Activated naive CD4-positive, alpha-beta T cell treated with anti-CD3 and anti-CD28 coated beads for 36 hours (primary cell): ENCODE measurements at places on chromosomes 11 and 22. TPM values are rescaled to one million over a fixed set of nuclear protein-coding genes. Genes with fewer than 3 reads are reported as not detected.

Gene TSSK2
- not detected for total RNA-seq

Gene MUC6
- not detected for total RNA-seq

Gene DDI1
- total RNA-seq = not detected

Gene PRDM11
- 1.3 TPM for total RNA-seq

Gene TIGD3
- total RNA-seq = 0.32 TPM

Gene LRP4
- 0.52 TPM for total RNA-seq

Gene RFPL3
- total RNA-seq = not detected

Gene MS4A15
- total RNA-seq = not detected

Gene CRYBB3
- total RNA-seq = not detected

- DNase-seq = no peak
Observed at GRCh38 chr11:19196432-19196831, 5.4 kb downstream of the CSRP3 start.

DNA sequence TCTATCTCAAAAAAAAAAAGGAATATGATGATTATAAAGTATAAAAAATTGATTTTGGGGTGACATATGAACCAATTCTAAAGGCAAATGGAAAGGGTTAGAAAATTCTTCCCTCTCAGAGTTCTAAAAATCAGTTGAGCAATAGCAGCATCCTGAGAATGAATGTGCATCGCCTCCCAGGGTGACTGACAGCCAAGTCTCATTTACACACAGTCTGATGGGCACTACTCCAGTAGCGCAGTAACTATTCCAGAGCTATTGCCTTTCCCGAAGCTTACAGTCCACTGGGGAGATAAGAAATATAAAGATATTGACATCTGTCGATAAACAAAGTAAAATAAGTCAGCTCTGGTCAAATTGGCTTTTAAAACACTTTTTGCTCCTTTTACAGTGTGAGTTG is 32.3 kb upstream of the SORL1 start:
- DNase-seq = no peak

DNA sequence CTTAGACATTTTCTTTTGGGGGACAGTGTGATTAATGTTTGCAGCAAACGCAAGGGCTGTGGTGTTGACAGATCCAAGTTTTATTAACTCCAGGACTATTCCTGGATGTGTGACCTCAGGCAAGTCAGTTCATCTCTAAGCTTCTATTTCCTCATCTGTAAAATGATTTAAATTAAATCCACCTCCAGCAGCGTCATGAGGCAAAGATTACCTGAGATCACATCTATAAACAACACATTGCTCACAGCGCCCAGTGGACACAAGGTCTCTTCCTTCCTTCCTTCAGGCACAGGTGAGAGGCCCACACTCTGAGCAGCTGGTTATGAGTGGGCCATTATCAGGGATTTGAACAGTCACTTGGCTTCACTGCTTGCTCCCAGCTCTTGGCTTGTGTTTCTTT is 111.2 kb upstream of the RASSF10 start:
- DNase-seq = no peak

GRCh38 chr22:26887456-26887855 is 230.1 kb downstream of the MIAT start:
- DNase-seq = no peak

DNA sequence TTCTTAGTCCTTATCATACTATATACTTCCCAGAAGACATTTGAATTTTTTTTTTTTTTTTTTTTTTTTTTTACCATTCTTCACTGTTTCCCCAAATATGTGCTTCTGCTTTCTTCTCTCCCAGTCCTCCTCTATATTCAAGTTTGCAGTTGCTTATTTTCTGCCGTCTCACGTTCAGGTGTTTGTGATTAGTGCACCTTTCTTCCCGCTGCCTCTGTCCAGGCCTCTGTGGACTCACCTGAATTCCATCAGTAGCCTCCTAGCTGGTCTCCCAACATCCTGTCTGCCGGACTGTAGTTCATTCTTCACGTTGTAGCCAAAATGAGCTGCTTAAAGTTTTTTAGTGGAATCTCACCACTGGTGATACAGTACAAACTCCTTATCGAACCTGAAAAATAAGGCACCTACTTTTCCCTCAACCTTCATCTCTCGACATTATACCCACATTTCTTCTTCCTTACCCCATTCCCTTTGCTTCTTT is 795 bp upstream of the MSANTD4 start:
- DNase-seq = no peak

DNA sequence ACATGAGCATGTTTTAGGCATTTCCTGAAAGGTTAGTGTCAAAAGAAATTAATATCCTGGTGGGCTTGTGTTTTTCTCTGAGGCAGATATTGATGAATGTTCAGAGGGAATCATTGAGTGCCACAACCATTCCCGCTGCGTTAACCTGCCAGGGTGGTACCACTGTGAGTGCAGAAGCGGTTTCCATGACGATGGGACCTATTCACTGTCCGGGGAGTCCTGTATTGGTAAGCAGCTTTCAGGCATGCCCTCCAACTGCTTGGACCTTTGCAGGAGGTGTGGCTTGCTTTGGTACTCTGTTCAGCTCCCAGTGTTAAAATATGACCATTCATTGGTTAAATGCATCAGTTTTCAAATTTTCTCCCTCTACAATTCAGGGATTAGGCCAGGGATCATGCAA is 658.6 kb upstream of the ANO5 start:
- no peak for DNase-seq

DNA sequence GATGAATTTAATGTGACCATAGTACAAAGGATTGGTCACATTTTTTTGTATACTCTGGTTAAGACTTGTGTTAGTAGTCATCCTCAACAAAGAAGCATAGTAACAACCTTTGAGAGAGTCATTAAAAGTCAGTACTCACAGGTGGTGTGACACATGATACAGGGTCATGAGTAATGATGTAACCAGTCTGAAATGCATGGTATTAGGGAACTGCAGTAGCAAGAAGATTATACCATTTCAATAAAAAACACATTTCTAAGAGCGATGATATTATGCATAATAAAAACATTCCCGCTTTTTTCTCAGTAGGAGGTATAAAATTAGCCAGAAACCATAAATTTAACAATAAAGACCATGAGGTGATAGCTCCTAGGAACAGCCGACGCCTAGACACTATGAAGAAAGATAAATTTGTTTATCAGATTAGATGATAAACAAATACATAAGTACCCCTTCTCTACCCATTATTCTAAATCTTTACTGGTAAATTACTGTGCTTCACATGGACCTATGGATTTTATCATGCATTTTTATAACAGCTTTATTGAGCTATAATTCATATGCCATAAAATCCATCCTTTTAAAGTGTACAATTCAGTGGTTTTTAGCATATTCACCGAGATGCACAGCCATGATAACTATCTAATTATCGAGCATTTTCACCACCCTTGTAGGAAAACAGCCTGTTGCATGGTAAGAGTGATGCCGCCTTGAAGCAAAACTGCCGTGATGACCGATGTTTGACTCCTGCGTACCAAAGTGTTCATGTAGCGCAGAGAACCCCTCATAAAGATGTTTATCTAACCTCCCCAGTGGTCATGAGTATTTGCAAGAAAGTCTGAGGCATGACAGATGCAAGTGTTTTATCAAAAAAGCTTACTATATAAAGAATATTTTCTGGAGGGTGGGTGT is 41.8 kb downstream of the TMPRSS5 start:
- no peak for DNase-seq

DNA sequence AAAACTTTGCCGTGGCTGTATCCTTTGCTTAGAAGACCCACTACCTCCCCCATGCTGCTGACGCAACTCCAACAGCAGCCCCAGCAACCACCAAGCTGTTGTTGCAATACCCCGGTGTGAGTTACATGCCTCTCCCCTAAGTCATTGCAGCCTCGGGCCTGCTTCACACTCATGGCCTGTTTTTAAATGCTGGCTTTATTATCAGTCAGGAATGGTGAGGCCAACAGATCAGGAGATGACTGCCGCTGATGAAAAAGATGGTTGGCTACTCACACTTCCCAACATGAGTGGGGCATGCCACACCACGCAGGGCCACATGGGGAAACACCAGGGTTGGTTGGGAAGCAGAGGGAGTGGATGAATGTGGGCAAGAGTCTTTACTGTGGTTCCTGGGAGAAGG is 171.5 kb upstream of the SYT13 start:
- no peak for DNase-seq

DNA sequence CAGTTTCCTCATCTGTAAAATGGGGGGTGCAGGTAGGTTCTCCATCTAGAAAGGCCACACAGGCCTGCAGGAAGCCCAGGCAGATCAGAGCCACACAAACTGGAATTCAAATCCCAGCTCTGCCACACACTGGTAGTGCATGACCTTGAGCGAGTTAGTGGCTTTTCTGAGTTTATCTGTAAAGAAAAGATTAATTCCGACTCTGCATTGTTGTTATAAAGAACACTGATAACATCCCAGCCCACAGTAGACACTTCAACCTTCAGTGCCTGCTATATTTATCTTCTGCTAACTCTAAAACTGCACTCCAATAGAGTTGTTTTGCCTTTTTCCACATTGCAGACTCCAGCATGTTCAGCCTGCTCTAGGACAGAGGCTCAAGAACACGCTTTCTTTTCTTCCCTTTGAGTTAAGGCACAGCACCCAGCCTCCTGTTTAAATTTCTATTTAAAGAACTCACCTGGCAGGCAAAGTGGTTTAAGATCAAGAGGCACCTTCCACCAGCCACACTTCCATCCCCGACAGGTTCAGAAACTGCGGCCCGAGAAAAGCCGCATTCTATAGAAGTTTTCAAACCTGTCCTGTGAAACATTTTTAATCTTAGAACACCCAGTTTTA is 133.9 kb downstream of the PLEKHA7 start:
- no peak for DNase-seq

DNA sequence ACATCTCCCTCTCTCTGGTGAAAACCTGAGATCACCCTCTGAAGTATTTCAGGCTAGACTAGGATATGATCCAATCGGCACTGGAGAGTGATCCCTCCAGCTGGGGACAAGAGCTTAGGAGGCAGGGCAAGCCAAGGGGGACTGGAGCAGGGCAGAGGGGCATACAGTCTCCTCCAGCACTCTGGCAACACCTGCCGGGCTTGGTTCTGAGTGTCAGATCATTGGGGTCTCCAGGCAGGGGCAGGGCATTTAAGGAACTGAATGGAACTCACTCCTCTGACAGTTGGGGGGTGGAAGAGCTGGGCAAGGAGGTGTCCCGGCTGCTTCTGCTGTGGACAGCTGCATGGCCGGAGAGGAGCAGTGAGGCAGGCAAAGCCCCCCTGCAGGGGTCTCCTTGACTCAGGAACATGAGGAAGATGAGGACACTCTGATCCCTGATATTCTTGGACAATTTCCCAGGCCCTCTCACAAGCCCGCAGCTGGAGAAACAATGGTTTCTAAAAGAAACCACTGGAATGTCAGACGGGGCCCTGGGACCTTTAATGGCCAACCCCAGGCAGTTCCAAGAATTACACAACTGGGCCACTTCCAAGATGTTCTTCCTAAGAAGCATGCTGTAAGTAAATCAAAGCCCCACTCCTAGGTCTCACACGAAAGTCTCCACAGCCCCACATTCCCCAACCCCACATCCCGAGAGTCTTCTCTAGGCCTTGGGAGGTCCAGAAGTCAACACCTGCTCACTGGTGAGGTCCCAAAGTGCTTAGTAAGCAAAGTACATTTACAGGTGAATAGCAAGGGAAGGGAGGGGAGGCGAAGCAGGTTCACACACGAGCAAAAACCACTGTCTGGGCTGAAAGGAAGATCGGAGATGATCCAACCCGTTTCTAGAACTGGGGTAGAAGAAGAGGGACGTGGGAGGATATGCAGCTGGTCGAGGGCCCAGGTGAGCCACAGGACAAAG is 1.2 kb upstream of the CCDC86 start:
- no peak for DNase-seq

DNA sequence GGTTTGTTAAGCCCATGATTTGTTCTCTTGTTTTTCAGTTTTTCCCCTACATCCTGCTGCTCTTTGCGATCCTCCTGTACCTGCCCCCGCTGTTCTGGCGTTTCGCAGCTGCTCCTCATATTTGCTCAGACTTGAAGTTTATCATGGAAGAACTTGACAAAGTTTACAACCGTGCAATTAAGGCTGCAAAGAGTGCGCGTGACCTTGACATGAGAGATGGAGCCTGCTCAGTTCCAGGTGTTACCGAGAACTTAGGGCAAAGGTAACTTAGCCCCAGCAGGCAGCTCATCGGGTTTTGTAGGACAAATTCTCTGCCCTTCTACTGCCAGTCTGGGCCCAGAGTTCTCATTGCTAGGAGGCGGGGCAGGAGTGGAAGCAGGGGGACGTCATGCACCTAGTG is 49.7 kb downstream of the PANX1 start:
- no peak for DNase-seq

DNA sequence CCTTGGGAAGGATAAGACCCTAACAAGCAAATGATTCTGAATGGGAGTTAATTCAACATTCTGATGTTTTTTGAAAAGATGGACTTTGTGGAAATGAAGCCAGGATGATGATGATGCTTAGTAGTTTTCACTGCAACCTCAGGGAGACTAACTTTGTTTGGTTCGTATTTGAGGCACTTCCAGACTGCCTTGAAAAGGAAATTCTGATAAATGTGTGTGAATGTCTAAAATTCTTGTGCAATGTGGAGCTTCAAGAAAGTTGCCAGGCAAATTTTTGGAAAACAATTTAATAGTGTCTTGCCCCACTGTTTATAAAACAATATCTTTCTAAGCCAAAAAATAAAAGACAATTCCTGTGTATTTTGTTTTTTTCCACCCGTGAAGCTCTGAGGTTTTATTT is 11.2 kb upstream of the NAV2 start:
- no peak for DNase-seq

- no peak for DNase-seq
Observed at GRCh38 chr22:50118557-50119168, 28.9 kb downstream of the MOV10L1 start.

GRCh38 chr22:47168900-47169800 is 406.7 kb downstream of the TBC1D22A start:
- DNase-seq = no peak

- DNase-seq = no peak
Observed at GRCh38 chr22:40679249-40679963, at the start of gene MCHR1. Gene MCHR1, plus strand, starts transcription at chr22:40679484. Its CDS starts 169 bp downstream, at chr22:40679653.

GRCh38 chr11:61754534-61755482 is 2.4 kb downstream of the MYRF start:
- no peak for DNase-seq

GRCh38 chr11:16804104-16804947 is 65.9 kb downstream of the C11orf58 start:
- DNase-seq = no peak

- no peak for DNase-seq
Observed at GRCh38 chr22:42257386-42257785, 13.1 kb downstream of the TCF20 start.

DNA sequence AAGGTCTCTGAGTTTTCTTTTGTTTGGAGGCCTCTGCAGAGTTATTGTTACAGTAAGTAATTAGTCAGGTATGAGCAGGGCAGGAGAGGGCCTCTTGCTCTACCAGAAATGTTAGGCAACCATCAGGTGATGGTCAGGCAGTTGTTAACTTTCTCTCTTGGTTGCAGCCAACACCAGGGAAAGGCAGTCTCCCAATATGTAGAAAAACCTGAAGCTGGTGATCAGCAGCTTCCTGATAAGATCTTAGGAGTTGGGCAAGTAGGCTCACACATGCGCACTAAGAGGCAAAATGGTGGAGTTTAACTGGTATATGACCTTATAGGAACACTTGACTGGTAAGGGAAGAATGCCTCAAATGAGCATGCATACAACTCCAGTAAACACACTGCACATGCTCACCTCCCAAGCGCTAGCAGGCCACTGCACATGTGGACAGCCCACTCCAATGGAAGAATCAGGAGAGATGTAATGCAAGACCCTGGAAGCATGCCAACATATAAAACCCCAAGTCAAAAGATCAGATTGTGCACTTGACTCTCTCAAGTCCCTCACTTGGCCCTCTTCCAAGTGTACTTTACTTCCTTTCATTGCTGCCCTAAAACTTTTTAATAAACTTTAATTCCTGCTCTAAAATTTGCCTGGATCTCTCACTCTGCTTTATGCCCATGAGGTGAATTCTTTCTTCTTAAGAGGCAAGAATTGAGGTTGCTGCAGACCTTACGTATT is 23.7 kb upstream of the SLC35F2 start:
- no peak for DNase-seq
